ENCODE measurements at places on chromosomes 5 and 9.

DNA sequence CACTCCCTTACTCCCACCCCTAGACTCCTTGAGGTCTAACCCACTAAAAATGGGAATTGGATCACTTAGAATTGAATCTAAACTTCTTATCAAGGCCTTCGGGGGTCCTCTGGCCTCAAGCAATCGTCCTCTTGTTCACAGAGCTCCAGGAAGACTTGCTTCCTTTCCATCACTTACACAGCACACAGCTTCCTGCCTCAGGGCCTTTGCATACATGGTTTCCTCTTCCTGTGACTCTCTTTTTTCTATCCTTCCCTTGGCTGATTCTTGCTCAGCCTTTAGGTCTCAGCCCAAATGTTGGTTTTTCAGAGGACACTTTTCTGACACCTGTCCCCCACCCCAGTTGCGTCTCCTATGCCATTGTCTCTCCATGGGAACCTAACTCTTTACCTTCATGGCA is 50.0 kb upstream of the ALDH1B1 start:
- no peak for DNase-seq

DNA sequence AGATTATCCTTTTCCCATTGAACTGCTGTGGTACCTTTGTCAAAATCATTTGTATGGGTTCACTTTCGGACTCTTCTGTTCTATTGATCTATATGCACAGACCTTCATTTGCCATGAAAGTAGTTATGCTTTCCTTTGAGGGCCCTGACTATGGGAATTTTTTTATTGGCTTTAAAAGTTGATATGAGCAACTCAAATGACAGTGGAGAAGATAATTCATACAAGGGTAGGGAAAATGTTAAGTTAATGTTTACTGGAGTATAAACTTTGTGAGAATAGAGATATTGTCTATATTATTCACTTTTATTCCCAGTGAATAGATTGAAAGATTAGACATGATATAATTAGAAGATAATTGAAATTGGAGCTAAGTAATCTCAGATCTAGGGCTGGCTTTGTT is 94.8 kb downstream of the ATP10B start:
- DNase-seq = no peak

- DNase-seq = no peak
Measured at GRCh38 chr9:131713016-131713415, 26.9 kb downstream of the RAPGEF1 start.

- no peak for DNase-seq
Measured at GRCh38 chr5:151233616-151234085, 9.8 kb upstream of the CCDC69 start.

DNA sequence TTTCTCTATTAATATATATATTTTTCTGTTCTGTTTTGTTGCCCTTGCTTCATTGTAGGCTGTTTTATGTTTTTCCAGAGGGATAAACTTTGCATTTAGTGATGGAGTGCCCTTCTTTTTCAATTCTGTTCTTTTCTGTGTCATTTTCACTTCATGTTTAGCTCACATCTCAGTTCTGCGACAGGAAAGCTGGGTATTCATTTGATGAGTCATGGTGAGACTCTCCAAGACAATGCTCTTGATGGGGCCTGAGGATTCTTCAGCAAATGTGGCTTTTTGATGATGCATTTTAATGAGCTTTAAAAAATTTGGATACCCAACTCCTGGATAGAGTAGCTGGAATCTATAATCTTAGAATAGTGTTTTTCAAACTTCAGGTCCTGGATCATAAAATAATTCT is 56.5 kb upstream of the SPATA31D4 start:
- DNase-seq = peak; percentile 53

DNA sequence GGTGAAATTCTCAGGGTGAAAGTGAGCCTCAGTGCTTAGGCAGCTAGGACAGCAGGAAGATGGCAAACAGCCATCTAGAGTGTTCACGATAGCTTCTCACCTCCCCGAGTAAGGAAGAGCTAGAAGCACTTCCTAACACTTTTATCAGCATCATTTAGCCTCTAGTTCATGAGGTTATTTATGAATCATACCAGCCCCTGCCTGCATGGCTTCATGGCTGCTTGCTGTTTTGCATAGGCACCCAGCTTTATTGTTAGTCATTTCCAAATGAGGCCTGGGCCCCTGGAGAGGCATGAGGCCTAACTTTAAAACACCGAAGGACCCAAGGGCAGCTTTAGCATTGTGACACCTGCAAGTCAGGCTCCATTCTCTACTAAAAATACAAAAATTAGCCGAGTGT is 134.9 kb upstream of the PANK3 start:
- DNase-seq = peak; percentile 44

GRCh38 chr5:157541447-157542118 is 34.0 kb downstream of the ADAM19 start:
- peak; percentile 34 for DNase-seq

- DNase-seq = no peak
Measured at GRCh38 chr5:176650354-176650884, 3.1 kb downstream of the TSPAN17 start.

- no peak for DNase-seq
Measured at GRCh38 chr9:18887546-18887945, 145.5 kb downstream of the SAXO1 start.

DNA sequence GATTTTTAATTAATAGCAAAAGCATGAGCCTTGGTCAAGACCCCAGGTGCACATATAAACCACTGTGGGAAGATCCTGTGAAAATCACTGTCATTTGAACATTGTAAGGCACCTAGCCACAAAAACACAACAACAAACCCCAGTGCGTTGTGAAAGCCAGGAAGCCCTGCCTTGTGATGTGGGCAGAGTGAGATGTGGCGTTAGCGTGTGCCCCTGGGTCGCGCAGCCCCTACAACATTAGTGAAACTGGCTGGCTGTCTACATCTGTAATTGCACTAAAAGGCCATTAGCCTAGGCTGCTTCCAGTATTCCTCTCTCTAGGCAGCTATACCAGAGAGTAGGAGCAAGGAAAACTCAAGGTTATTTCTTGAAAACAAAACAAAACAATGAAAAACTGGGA is 21.1 kb upstream of the PDZD2 start:
- DNase-seq = no peak

GRCh38 chr9:75019654-75020053 is 8.4 kb downstream of the CARNMT1 start:
- DNase-seq = no peak

GRCh38 chr5:32096891-32097595 is 77.1 kb downstream of the GOLPH3 start:
- DNase-seq = no peak

DNA sequence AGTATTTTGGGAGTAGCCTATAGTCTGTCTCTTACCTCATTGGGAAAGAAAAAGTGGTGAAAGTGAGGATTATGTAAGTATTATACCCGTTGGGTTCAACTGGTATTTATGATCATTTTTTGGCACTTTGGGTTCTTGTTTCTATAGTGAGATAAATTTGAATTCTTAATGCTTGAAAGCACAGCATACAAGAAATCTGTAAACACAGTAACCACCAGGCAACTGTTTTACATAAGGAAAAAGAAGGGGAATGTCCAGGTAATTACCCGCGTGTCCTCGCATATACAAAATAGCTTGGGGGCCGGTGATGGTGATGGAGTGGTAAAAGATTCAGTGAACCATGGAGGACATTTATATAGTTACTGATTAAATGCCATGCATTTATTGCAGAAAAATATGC is 60.5 kb downstream of the BASP1 start:
- DNase-seq = no peak

GRCh38 chr5:144698484-144698883 is 527.8 kb downstream of the KCTD16 start:
- DNase-seq = peak; percentile 1

DNA sequence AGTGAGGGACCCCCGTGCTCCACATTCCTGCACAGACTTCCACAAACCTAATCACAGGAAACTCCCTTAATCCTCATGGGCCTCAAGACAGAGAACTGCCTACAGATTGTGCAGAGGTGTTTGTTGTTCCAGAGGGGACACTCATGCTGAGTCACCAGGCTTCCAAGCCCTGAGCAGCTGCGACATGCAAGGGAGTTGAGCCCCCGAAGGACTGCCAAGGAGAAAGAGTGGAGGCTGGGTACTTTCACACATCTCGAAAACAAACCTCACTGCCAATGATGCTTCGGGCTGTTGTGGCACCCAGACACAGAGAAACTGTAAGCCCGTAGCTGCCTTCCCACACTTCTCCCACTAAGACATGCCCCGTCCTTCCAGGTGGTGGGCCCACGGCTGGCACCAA is 480.8 kb downstream of the CDH12 start:
- no peak for DNase-seq

DNA sequence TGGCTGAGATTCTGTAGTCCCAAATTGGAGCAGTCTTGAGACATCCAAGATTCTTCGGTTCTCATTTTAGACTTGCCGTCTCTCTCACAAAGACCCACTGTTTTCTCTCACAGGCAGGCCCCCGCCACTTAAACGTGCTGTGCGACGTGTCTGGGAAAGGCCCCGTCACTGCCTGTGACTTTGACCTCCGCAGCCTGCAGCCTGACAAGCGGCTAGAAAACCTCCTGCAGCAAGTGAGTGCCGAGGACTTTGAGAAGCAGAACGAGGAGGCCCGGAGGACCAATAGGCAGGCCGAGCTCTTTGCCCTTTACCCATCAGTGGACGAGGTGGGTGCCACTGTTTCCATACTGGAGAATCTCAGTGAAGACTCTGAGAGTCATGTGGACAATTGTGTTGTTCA is 97.2 kb downstream of the DOCK8 start:
- no peak for DNase-seq

GRCh38 chr5:141560725-141561483 is 57.9 kb downstream of the DIAPH1 start:
- DNase-seq = peak; percentile 99

GRCh38 chr5:138724470-138725146 is 28.6 kb upstream of the CTNNA1 start:
- DNase-seq = no peak

GRCh38 chr5:80083101-80083890 is 48.1 kb downstream of the THBS4 start:
- DNase-seq = peak; percentile 79

- DNase-seq = peak; percentile 8
Measured at GRCh38 chr5:66597183-66597757, 1.1 kb downstream of the MAST4 start.

DNA sequence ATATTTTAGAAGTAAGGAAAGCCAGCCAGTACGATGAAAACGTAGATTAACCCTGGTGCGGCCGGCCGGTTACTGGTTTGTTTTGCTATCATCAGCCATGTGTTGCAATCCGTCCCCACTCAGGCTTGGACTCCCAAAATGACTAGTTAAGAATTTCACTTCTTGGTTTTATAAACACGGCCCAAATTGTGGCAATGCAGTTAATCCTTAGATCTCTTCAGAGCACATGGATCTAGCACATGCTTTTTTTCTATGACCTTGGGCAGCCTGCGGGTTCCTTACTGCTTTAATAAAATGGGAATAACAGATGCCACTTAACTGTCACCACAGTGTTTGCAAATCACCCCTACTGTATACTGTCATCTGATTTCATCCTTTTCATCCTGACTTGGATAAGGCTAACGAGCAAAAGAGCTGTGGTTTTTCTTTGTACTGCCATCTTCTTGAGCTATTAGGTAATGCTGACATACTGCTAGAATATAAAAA is 1.5 kb downstream of the NDFIP1 start:
- peak; percentile 41 for DNase-seq

DNA sequence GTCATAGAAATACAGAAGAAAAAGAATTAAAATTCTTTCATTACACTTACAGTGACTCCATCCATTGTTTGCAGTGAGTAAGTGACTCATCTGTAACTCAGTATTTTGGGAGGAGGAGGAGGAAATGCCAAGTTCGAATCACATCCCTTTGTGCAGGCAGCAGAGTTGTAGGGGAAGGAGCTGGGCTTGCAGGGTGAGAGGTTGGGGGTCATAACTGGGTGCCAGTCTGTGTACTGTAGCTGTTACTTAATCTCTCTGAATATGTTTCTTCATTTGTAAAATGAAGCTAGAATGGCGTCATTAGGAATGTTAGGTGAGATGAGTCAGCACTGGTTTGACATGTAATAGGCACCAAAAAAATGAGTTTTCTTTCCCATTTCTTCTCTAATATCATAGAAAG is 235.7 kb upstream of the ADAMTSL1 start:
- peak; percentile 93 for DNase-seq

GRCh38 chr9:116736399-116737151 is 49.5 kb downstream of the TRIM32 start:
- no peak for DNase-seq

DNA sequence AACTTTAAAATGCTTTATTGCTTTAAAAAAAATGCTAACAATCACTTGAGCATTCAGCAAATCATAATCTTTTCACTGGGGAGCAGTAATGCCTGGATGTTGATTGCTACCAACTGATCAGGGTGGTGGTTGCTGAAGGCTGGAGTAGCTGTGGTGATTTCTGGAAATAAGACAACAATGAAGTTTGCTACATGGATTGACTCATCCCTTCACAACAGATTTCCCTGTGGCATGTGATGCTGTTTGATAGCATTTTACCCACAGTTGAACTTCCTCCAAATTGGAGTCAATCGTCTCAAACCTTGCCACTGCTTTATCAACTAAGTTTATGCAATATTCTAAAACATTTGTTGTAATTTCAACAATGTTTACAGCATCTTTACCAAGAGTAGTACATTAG is 83.3 kb downstream of the MLLT3 start:
- DNase-seq = peak; percentile 16

DNA sequence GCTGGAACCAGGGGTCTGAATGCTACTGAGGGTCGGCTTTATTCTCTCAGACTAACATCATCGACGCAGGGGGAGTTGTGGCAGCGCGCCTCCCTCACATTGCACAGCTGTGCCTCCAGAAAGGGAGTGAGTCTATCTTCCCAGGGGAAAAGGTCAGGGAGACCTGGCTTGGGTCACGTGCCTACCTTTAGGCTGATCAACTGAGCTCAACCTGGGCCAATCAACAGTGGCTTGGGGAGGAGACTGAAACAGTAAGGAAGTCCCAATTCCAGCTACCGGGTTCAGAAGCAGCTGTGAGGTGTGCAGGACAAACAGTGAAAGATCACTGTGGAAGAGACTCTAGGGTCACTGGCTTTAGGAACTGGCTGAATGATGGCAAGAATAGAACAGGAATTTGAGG is 14.3 kb downstream of the SNX30 start:
- no peak for DNase-seq

DNA sequence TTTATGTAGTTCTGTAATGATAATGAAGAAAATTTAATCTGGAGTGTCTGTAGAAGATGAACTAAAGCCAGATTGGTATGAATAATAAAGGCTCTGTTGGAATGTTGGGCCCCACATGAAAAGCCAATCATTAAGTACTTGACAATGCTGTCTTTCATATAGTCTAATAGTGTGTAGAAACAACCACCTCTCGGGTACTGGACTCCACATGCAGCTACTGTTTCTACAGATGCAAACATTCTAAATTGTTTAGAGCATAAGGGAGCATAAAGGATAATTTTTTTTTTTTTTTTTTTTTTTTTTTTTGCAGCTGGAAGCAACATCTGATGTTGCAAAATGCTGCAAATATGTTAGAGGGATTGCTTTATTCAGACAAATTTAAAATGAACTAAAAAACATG is 354.3 kb downstream of the KCTD16 start:
- DNase-seq = no peak
